H7 (cell line): ENCODE measurements at places on chromosomes 13 and 19. TPM values are rescaled to one million over a fixed set of nuclear protein-coding genes. Genes with fewer than 3 reads are reported as not detected.

ICAM5 gene
- total RNA-seq = 0.83 and 3.7 TPM in 2 replicates

ANKRD27 gene
- total RNA-seq = 40.7 and 52.0 TPM in 2 replicates

A1BG gene
- total RNA-seq = 33.8 and 45.5 TPM in 2 replicates

RETN gene
- total RNA-seq = not detected in 2 replicates

LMTK3 gene
- 3.0 and 3.6 TPM in 2 replicates for total RNA-seq

LACC1 gene
- total RNA-seq = 0.14 and 0.33 TPM in 2 replicates

TUBB4A gene
- total RNA-seq = 1.4 and 2.9 TPM in 2 replicates

- DNase-seq = no peak
These were observed 14.7 kb upstream of the KCTD15 start for GRCh38 chr19:33781996-33782395.

DNA sequence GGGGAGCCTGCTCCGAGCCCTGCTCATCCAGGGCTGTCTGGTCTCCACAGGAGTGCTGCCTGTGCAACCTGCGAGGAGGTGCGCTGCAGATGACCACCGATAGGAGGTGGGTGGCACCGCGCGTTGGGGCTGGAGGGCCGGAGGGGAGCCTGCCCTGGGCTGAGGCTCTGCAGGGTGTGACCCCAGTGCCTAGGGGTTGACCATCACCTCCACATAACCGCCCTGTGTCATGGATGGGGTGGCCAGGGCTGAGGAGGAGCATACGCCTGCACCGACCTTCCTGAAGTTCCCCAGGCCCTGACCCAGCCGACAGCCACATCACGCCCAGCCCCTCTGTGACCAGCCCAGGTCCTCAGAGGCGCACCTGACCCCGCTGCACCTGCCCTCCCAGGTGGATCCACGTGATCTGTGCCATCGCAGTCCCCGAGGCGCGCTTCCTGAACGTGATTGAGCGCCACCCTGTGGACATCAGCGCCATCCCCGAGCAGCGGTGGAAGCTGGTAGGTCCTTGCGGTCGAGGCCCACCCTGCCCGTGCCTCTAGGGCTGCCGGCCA, 168.7 kb downstream of the KDM4B start:
- DNase-seq = peak; percentile 98

DNA sequence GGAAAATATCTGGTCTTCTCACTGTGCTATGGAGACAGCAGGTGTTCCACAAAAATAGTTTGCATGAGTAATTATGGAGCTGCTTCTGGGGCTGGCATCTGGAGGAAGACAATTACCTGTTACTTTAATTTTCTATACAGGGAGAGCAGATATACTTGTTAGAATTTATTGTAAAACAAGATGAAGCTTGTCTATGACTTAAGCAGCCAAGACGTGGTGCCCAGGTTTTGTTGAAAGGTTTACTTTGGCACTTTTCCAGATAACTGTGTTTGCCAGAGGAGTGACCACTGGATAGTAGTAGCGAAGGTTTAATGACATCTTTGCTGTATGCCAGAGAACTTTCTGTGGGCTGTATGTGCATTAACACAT, 134.5 kb upstream of the KL start:
- DNase-seq = no peak

GRCh38 chr13:113488283-113488682, 2.2 kb downstream of the DCUN1D2 start:
- DNase-seq = no peak

DNA sequence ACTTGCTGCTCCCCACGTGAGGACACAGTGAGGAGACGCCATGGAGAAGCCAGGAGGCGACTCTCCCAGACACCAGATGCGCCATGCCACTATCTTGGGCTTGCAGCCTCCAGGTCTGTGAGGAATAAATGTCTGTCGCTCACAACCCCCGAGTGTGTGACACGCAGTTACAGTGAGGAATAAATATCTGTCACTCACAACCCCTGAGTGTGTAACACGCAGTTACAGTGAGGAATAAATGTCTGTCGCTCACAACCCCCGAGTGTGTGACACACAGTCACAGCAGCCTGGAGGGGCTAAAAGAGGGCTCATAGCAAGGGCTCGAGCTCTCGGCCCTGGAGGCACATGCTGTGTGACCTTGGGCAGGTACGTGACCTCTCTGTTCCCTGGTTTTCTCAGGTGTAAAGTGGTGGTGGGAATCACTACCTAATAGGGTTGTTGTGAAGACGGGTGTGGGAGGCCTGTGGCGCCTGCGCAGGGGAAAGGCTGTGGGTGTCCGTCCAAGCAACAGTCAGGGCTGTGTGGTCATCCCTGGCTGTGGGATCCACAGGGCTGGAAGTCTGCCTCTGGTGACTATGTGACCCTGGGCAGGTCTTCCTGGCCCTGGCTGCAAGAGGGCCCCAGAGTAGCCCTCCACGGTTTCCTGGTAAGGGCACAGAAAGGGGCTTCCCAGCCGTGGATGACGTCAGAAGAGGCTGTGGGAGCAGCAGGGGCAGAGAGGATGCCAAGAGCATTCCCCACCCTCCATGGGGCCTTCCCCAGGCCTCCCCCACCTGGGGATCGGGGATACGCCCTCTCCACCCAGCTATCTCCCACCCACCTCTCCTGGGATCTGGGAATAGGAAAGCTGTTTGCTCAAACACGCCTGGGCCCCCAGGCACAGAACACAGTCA, 77.7 kb downstream of the C1QTNF9 start:
- peak; percentile 45 for DNase-seq

DNA sequence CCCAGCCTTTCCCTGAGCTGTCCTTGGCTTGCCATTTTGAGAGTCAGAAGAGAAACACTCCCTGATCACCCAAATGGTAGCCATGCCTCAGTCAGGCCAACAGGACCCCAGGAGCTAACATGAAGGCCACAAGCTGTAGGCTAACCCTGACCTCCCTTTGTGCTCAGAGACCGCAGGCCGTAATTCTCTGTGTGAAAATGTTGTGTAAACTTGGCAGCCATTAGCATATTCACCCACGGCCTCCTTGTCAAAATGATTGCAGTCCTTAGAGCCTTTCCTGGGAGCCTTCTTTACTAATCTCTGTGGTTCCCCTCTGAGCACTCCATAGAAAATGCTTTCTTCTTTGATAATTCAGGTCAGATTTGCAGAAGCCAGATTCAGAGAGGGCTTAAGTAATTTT, 418.9 kb downstream of the COG6 start:
- no peak for DNase-seq

GRCh38 chr19:13044231-13044836, 49.1 kb downstream of the NFIX start:
- DNase-seq = no peak

GRCh38 chr13:77415253-77416071, 88.6 kb upstream of the MYCBP2 start:
- DNase-seq = no peak

DNA sequence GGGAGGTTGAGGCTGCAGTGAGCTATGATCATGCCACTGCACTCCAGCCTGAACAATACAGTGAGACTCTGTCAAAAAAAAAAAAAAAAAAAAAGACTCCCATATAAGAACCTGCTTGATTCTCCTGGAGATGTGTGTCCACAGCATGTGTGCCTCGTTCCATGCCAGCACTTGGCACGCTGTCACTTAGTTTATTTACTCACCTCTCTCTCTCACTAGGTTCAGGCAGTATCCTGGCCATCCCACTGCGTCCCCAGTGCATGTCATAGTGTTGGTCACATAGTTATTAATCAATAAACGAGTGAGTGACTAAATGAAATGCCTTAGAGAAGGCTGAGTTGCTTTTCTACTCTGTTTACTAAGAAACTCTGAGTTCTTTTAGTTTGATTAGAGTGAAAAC, 79.1 kb upstream of the GPR12 start:
- no peak for DNase-seq
